CD4-positive, alpha-beta T cell treated with Interleukin-4 for 1 hour (primary cell): ENCODE measurements at places on chromosomes 6 and 20.

- no peak for DNase-seq
These were observed 32.6 kb upstream of the APCDD1L start for GRCh38 chr20:58547623-58548475.

- DNase-seq, result no peak
These were observed 2.0 kb downstream of the ECT2L start for GRCh38 chr6:138797806-138798446.

DNA sequence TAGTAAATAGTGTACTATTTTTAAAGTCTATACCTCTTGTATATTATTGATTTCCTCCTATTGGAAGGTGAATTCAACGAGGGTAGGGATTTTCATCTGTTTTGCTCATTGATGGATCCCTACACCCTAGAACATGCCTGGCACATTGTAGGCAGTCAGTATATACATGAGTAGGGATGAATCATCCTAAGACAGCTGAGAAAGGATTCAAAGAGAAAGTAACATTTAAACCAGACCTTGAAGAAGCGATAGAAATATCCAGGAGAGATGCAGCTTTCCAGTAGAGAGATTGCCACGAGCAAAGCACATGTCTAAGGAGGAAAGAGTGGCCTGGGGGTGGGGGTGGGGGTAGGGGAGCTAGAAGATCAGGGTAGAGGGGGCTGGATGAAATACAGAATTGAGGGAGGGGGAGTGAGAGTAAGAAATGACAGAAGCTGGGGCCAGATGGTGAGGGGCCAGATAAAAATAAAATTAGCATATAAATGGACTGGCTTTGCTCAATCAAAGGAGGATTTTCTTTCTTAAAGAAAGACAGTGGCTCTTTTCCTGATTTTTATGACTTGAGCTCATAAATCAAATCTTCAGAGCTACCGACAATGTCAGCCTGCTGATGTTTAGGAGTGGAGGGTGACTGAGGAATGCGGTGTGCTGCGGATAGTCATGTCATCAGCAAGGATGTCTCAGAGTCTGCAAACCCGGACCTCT lies 168.2 kb downstream of the SAMD5 start:
- no peak for DNase-seq

DNA sequence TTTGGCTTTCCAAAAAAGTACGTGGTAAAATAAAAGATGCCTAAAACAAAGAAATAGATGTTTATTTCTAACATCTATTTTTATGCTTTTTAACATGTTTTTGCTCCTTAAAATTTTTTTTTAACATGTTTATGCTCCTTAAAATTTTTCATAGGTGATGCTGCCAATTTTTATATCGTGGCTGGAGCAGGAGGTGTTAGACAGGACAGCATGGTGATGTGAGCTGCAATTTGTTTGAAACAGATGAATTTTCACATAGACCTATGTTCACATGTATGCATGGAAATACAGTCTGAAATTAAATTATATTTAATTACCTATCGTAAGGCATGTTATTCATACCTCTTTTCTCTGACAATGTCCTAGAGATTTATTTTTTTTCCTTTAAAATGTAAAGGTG lies 784.8 kb downstream of the EPHA7 start:
- DNase-seq, result no peak

- DNase-seq, result no peak
These were observed 139.6 kb downstream of the VEGFA start for GRCh38 chr6:43909474-43910148.

GRCh38 chr20:17611540-17612286 lies 41.8 kb downstream of the DSTN start:
- DNase-seq, result no peak

- no peak for DNase-seq
These were observed 2.1 kb downstream of the MYL9 start for GRCh38 chr20:36543184-36544133.

- no peak for DNase-seq
These were observed 21.0 kb upstream of the NOL4L start for GRCh38 chr20:32606107-32606506.

DNA sequence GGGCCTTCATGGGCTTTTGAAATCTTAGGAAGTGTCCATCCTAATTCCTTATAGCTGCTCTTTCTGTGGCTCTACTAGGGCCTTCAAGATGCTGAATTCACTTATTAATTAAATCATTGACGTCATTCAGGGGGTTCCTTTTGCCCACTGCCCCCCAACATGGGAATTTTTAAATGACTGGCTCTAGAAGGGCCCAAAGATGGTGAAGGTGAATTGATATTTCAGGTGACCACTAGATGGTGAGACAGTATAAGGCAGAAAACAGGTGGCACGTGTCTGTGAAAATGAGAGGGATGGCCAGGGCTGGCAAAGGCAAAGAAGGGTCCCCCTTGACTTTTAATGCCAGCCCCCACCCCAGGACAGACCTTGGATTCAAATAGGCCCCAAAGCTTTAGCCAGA lies 11.8 kb downstream of the GNAS start:
- DNase-seq, result peak; percentile 37

- no peak for DNase-seq
These were observed 10.7 kb downstream of the TRERF1 start for GRCh38 chr6:42440778-42441696.

- DNase-seq, result no peak
These were observed 570.2 kb downstream of the UTRN start for GRCh38 chr6:144855375-144855774.

- no peak for DNase-seq
These were observed 243.3 kb downstream of the NRN1 start for GRCh38 chr6:5763407-5763806.

GRCh38 chr6:119077643-119078375 lies 655 bp downstream of the FAM184A start:
- peak; percentile 55 for DNase-seq

DNA sequence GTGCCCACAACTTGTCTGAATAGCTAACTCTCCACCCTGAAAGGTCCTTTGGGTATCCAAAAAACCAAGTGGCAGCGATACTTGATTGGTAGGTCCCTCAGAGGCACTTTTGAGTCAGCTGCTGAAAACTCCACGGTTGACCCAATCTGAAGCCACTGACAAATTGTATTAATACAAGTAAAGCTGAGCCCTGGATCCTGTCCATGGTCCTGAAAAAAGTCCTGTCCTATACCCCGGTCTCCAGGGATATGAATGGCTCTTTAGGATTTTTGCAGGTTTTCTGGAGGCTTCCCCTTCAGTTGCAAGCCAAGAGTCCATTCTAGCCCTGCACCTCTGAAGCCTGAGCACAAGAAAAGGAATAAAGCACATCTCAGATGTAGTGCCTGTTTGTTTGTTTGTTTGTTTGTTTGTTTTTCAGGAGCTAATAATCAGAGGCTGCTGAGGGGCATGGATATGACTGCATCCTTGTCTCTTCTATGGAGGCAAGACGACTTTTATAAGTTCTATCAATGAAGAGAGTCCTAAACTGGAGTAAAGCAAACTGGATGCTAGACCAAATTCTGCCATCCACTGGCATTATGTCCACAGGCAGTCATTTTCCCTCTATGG lies 1.7 kb upstream of the SLC12A5 start:
- DNase-seq, result peak; percentile 38

DNA sequence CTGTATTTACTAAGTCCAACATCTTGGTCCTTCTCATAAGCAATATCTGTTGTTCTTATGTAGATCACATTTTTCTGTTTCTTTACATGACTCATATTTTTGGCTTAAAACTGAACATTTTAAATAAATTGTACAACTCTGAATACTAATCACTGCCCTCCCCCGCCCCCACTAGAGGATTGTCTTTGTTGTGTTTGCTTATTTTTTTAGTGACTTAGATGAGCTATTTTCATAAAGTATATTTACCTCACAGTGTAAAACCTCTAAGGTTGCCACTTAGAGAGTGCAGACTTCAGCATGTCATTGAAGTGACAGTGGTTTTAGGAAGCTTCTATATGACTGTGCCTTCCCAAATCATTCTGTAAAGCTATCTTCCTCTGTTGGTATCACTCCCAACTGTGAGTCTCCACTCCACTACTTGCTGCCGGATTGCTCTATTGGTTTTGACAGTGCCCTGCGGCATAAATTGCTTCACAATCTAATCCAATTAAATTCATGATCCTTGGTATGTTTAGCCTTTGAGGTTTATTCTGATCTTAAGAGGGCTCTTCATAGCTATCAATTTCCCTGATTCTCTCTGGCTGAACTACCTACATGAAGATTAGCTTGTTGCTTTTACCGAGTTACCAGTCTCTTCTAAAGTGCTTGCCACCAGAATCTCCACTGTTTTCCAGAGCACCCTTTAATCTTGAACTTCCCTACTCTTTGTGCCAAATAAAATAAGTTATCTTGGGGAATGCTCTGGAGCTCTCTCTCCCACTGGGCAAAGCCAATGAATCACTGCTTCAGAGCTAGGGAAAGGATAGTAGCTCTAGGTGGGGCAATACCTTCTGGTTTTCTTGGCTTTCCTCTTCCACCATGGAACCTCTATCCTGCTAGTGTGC lies 33.0 kb downstream of the SPTLC3 start:
- no peak for DNase-seq

GRCh38 chr6:75893058-75893775 lies 144.2 kb downstream of the MYO6 start:
- DNase-seq, result peak; percentile 51

DNA sequence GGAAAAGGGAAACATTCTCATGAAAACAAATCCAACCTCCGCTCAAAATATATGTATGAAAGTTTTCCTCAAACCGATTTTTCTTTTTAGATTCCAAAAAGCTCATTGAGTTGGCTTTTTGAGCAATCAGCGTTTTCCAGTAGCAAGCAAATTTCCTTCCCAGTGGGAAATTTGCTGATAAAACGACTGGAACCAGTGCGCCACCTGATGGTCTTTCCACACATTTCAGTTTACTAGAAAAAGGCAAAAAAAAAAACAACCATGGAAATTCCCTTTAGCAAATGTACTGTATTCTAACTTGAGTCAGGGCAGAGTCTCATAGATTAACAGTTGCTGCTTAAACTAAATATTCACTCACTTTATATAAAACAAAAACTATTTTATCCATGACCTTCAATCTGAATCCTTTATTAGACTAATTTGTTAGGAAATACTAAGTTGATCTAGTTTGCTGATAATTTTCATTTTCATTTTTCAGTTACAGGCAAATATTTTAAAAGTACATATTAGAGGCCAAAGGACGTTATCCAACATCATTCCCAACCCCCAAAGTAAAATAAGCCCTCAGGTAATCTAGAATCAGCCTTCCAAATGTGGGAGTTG lies 271.5 kb downstream of the FOXA2 start:
- DNase-seq, result no peak

DNA sequence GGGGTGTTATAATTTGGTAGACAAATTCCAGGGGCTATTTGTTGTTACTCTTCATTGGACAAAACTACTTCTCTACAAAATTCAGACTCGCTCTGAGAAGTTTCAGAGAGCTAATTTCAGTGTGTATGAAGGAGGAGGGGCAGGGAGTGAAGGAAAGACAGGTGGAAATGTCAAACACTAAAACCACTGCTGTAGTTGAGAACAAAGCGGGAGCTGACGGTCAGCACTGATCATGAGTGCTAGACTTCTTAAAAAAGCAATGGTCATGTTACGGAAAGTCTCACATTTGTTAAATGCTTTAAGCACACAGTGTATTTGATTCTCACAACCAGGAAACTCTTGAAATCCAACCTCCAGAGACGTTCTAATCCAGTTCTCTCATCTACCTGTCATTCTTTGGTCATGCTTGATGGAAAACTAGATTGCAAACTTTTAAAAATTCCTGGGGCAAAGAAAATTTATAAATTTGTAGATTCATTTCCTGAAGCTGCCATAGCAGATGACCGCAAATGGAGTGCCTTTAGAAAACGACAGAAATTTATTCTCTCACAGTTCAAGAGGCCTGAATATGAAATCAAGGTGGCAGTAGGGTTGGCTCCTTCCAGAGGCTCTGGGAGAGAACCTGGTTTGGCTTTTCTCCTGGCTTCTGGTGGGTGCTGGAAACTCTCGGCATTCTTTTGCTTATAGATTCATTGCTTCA lies 100.7 kb upstream of the CARMIL1 start:
- no peak for DNase-seq

DNA sequence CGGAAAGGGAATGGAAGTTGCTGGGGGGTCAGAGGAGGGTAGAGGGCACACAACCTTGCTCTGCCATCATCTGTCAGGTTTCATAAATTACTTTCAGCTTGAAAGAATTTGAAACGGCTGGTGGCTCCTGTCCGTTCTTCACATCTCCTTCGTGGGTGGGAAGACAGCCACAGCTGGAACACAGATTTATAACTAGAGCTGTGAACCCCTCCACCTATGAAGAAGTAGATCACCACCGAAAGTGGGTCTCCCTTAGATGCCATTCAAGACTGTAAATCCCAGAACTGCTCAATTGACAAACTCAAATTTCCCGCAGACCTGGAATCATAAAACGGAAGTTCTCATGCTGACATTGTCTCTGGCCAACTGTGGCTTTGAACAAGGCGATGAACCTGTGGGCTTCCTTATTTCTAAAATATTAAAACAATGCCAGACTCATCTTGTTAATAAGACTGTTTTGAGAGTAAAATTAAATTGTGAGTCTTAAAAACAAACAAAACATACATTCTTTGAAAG lies 65.3 kb downstream of the BTBD3 start:
- no peak for DNase-seq

GRCh38 chr20:48649104-48649626 lies 178.6 kb downstream of the PREX1 start:
- no peak for DNase-seq

DNA sequence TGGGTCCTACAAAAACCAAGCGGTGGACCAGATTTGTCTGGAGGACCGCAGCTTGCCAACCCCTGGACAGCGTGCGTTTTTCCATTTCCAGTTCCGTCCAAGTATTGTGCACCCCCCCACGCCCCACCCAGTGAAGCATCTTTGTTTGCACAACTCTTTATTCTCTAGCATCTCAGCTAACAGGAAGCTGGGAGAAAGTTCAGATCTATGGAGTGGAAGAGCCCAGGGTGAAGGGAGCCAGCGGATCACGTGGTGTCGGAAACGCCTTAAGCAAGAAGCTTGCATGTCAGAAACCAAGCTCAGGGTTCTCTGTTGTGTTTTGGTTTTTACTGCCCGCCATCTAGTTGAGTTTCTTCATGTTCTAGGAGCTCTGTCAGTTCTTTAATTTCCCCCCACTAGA lies 29.9 kb downstream of the ARID1B start:
- DNase-seq, result no peak
